GM23248 (cell line): ENCODE measurements at places on chromosomes 5 and 9.
A peak's percentile ranks its signal among the peaks of the same experiment; 100 is the strongest.

DNA sequence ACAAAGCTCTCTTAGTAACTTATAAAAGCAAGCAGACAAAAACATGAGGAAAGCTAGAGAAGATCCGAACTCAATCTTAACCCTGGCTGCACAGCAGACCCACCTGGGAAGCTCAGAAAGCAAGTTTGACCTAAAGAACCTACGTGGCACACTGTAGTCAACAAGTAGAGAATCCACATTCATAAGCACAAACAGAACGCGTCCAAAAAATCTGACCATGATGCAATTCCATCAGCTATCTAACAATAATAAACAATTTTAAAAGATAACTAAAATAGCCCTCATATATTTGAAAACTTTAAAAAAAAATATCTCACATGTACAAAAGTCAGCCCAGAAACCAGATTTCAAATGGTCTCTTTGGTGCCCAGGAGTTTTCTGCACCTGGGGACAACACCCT is 4.6 kb downstream of the LMAN2 start:
- DNase-seq, result no peak

DNA sequence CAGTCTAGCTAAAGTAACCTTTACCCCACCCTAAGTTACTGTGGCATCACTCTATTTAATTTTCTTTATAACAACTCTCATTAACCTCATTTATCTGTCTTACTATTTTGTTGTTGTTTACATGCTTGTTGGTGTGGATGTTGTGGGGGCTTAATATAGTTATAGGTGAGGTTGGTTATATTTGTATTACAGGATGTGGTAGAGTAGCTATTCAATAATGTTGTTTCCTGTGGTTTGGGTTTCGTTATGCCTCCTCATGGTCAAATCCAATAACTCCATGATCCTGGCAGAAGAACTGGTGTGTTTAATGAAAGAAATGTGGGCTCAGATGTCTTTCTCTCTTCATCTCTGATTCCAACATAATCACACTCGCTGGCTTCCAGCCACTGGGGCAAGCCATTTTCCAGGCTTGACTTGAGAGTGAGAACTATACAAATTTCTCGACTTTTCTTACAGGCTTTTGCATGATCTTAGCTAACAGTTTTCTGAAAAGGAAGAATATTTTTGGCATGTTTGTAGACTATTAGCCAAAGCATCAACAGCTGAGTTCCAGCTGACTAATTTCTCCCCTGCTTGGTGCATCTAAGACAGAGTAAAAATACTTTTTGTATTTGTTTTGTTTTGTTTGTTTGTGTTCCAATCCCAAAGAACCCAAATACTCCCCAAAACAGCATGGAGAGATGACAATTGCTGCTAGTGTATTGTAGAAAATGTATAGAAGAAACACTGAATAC is 303.7 kb upstream of the PAPPA start:
- DNase-seq, result peak; percentile 38

DNA sequence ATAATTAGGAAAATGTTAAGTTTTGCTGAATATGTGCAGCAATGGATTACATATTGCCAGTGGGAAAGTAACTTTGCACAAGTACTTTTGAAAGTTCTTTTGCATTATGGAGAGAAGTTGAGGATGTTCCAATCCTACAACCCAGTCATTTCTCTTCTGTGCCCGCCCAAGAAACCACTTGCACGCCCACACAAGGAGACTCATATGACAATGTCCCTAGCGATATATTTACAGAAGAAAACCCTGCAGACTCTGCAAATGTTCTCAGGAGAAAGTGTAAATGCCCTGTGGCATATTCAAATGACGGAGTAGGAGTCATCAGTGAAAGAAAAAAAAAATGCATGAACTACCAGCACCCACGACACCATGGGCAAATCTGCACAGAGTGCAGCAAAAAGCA is 356.5 kb downstream of the CTNND2 start:
- no peak for DNase-seq

DNA sequence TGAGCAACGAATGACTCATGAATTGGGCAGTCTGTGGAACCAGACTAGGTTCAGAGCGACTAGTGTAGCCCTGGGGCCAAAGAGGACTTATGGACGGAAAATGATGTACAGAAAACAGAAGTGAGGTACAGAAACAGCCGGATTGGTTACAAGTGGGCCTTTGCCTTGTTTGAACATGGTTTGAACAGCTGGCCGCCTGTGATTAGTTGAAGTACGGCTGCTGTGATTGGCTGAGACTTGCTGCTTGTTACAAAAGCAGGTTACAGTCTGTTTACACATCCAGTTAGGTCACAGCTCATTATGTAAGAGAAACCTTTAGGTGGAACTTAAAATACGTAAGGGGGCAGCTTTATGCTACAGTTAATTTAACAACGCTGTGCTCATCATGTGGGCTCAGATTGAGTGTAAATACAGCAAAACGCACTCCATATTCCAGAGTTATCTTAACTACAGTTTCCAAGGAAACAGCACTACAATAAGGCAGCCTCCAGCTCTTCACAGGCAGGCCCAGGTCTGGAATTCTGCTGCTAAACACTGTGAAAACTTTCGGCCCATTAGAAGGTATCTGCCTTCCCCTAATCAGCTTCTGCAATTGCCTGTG is 6.5 kb downstream of the AMACR start:
- DNase-seq, result peak; percentile 18

GRCh38 chr9:87406543-87407166 is 91.0 kb upstream of the DAPK1 start:
- DNase-seq, result no peak

DNA sequence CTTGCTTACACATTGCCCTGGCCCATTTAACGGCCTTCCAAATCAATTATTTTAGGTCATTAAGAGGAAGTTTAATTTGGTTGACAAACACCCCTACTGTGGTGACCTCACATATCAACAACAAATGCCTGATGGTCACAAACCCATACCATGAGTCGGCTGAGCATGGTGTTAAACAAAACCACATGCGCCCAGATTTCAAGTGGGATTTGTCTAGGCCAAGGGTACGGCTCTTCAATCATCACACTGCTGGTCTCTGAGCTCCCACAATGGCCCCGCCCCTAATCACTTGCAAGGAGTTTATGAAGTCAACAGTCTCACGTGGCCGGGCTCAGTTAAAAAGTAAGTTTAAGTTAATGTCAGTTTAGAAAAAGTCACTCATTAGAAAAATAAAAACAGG is 243.8 kb downstream of the CRB2 start:
- no peak for DNase-seq

DNA sequence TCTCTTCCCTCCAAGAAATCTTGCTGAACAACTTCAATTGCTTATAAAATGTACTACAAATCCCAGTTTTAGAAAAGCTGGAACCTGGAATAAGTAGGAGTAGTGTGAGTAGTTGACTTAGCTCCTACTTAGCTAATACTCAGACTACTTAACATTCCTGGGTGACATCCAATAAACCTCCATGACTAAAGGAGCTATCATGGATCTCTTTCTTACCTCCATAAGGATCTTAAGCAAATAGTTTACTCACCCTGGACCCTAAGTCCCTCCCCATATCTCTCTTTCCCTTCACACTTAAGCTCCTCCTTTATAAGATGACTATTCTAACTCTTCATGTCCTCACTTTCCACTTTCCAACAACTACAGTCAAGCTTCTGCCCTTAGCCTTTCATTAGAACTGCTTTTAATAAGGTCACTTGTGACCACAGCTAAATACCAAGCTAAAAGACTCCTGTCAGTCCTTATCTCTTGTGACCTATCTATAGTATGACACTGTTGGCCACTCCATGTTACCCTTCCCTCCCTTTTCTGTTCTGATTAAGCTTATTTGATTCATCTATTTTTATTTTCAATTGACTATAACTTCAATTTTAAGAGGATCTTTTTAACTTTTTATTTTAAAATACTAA is 194.9 kb downstream of the RFX3 start:
- DNase-seq, result peak; percentile 73

GRCh38 chr9:135776893-135777622 is 75.1 kb downstream of the KCNT1 start:
- DNase-seq, result no peak

DNA sequence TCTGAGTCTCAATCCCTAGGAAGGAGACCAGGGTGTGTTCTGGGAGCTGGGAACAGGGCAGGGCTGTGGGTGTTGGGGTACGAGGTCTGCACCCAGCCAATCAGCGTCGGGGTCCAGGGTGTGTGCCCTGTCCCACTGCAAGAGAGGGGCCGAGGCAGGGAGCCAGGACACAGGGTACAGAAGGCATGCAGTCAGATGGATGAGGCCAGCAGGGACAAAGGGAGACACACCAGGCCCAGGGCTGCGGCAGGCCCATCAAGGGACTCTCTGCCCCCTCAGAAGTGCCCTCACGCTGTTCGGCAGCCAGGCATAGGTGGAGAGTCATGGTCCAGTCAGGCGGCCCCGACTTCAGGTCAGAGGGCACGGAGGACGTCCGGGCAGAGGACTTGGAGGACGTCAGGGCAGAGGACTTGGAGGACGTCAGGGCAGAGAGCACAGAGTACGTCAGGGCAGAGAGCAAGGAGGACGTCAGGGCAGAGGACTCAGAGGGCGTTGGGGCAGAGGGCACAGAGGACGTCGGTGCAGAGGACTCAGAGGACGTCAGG is 28.8 kb upstream of the ADAMTS2 start:
- DNase-seq, result no peak

- DNase-seq, result peak; percentile 91
These were observed 1.0 kb downstream of the KLF4 start for GRCh38 chr9:107488375-107489143.

DNA sequence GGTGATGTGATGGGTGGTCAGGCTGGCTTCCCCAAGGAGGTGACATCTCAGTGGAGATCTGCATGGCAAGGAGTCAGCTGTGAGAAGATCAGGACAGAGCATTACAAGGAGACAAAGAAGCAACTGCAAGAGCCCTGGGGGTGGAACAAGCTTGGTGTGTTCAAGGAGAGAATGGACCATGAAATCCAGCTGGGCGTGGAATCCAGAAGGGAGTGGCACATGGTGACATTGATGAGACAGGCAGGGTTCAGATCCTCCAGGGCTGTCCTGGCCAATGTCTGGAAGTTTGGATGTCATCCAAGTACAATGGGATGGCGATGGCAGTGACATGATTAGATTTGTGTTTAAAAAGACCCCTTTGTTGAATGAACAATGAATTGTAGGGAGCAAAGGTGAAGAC is 175.6 kb downstream of the MACROH2A1 start:
- no peak for DNase-seq

DNA sequence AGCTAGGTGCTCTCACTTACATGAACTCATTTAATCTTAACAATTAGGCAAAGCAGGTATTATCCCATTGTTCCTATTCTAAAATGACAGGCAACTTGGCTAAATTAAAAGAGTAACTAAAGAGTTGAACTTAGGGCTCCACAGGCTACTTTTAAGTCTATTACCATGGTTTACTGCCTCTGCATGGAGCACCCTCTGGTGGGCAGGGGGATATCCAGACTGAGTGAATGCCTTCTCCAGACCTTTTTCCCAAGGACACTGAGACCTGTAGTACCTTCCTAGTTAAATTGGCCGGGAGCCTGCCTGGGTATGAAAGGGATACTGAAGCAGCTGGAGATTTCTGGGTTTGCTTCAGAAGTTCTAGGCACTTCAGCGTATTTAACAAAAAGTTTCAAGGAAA is 238.1 kb downstream of the ELAVL2 start:
- DNase-seq, result no peak

DNA sequence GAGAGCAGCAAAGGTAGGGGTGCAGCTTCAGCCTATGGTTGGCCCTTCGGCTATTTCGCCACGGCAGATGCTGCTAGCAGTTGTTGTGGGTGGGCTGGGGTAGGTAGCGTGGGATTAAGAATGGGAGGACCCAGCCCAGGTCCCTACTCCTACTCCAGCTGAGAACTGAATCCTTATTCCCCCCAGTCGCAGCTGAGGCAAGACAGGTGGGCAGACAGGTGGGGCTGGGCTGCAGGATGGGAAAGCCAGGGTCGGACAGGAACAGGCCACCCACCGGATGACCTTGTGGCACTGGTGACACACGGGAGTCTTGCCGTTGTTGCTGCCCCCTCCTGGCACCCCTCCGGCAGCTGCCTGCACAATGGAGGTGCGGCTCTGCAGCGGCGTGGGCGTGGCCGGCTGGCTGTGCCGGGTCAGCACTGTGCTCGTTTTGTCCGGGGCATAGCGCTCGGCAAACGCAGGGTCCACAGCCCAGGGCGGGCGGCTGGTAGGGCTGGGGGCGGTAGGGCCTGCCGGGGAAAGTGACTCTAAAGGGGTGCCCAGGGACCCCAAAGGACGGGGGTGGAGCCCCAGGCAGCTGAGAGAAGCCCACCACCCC is 8.2 kb downstream of the PDLIM7 start:
- DNase-seq, result no peak

DNA sequence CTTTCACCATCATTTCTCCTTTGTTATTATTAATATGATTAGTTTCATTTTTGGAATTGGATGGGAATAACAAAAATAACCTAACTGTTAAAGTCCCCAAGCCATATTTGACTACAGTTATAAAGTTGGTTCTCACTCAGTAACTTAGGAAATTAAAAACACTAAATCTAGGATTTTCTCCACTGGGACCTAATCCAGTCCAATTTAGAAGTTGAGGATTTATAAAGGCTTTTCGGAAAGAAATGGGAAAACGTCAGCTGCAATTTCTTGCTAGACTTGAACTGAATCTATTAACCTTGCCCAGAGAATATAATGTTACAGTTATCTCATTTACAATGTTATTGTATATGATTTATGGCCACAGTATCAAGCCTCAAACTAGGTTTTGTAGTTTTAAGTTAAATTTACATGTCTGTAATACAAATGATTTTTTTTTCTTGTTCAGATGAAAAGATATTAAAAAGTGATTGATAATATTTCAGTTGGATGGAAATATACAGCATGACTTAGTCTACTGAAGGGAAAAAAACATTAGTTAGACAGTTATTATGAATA is 524.3 kb upstream of the GRAMD2B start:
- no peak for DNase-seq

- DNase-seq, result no peak
These were observed 139.2 kb upstream of the SLC30A5 start for GRCh38 chr5:68954618-68954910.

DNA sequence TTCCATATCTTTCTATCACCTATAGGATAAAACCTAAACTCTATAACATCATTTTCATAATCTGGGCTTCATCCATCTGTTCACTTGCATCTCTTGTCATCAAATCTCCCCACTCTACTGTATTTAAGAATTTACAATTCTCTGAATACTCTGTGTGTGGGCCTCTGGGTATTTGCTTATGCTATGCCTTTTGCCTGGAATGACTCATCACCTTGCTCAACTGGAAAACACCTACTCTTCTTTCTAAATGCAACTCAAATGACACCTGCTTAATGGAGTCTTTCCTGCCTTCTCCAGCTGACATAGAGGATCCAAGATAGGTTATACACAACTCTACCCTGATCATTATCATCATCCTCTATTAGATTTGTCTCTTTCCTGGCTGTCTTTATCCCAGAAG is 421.7 kb downstream of the SPATA31D1 start:
- peak; percentile 49 for DNase-seq

DNA sequence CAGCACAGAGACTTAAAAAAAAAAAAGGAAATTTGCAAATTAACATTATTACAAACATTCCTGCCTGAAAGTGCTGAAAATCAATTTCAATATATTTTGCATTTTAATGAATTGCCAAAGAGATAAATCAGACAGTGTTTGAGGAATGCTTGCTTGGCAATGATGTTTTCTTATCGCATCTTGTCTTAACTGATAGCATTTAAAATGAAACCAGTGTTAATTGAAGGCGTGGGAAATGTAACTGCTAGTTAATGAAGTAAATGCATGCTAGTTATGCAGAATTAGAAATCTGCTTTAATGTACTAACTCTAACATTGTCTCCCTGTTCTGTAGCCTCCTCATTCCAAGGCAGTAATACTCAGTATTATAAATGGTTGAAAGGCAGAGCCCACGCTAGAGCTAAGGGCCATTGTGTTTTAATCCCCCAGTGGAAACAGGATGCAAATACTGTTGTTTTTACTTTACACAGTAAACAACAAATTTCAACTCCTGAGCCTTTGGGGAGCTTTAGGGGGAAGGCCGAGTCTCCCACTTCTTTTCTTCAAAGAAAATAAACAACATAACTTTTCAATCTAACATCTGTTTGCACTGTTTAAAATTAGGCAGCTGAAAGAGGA is 586.9 kb downstream of the TLE4 start:
- DNase-seq, result no peak
